ENCODE measurements at places on chromosomes 16 and 17.

DNA sequence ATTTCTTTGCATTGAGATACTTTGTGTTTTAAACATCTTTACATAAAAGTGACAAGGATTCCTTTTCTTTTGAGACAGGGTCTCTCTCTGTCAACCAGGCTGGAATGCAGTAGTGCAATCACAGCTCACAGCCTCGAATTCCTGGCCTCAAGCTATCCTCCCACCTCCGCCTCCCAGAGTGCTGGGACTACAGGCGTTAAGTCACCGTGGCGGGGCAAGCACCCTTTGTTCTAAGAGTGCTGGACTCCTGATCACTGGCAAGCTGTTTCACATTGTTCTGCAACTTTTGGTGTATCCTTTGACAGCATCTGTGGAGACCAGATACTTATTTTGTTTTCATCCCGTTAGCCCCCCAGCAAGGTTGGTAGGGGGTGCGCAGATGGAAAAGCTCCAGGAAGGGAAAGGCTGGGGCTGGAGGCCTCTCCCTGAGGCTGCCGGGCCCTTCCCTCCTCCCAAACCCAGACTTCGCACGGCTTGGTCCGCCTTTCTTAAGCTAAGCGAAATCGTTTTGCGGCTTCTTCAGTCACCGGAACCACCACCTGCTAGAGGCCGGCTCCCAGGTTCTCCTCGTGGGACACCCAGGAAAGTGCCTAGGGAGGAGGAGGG, 1.1 kb downstream of the ST6GALNAC2 start:
- no peak for DNase-seq

DNA sequence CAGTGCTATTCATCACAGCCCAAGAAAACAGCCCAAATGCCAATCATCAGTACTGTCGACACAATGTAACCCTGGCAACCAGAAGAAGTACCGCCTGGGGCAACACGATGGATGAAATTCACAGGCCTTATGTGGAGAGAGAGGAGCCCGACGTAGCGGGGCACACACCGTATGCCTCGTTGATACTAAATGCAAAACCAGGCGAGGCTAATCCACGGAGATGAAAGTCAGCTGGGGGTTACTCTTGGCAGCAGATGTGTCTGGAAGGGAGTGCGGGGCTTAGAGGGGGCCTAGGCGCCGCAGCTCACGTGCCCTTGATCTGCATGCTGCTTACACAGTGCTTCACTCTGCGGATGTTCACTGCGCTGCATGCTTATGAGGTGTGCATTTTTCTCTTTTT, 29.8 kb downstream of the ITGAE start:
- no peak for DNase-seq

GRCh38 chr16:56318827-56319140, 106.6 kb downstream of the AMFR start:
- DNase-seq: no peak

DNA sequence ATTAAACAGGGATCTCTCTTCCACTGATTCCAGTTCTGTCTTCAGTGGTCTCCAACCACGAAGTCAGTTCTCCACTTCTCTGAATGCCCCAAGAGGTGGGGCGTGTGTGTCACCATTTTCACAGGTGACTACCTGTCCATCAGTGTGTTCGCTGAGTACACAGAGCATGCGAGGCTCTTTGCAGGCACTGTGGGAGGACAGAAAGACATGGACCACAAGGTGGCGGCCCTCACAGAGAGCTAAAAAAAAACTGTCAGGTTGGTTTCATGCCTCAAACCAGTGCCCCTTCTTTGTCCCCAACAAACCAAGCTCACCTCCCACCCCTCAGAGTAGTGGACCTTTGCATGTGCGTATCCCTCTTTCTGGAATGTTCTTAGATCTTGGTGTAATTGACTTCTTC, 13.8 kb downstream of the EMP2 start:
- DNase-seq: no peak

DNA sequence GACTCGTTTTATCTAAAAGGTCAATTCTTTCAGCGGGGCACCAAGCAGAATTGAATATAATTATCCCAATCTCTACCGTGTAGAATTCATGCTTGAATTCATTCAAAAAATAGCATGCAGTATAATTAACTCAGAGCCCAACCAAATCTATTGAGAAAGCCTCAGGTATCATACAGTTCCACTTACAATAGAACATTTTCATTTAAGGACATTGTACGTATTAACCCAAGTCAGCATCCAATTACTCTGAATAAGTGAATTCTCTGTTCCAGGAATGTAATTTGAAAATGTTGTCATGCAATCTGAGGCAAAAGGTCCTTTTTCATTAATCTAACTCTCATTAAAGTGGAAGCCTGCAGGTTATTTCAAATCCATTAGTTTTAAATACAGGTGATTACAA, 78.5 kb downstream of the SALL1 start:
- DNase-seq: no peak

GRCh38 chr17:8555062-8555461, 75.5 kb downstream of the MYH10 start:
- DNase-seq: no peak

DNA sequence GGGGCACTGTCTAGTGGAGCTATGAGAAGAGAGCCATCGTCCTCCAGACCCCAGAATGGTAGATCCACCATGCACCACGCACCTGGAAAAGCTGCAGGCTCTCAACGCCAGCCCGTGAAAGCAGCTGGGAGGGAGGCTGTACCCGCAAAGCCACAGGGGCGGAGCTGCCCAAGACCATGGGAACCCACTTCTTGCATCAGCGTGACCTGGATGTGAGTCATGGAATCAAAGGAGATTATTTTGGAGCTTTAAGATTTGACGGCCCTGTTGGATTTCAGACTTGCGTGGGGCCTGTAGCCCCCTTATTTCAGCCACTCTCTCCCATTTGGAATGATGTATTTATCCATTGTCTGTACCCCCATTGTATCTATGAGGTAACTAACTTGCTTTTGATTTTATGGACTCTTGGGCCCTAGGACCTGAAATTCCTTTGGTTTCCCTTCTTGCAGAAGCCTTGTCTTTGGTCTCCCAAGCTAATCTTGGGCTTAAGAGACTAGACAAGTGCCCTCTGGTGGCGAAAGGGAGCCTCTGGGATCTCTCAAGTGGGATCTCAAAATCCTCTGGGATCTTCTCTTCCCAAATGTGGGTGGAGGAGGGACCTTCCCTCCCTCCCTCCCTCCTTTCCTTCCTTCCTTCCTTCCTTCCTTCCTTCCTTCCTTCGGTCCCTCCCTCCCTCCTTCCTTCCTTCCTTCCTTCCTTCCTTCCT, 58.2 kb upstream of the HAPSTR1 start:
- DNase-seq: peak; percentile 11

DNA sequence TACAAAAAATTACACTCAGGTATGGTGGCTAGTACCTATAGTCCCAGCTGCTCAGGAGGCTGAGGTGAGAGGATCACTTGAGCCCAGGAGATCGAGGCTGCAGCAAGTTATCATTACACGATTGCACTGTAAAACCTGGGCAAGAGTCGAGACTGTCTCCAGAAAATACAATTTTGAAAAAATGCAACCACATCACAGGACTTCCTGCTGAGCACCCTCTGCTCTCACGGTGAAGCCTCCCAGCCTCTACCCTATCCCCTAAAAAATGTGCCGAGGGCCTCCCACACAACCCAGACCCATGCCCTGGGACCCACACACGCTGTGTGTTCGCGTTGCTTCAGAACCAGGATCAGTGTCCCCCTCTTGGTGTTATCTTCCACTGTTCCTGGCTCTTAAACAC, 236.1 kb downstream of the CPPED1 start:
- DNase-seq: no peak

GRCh38 chr16:68075980-68076379, 9.2 kb upstream of the NFATC3 start:
- no peak for DNase-seq

DNA sequence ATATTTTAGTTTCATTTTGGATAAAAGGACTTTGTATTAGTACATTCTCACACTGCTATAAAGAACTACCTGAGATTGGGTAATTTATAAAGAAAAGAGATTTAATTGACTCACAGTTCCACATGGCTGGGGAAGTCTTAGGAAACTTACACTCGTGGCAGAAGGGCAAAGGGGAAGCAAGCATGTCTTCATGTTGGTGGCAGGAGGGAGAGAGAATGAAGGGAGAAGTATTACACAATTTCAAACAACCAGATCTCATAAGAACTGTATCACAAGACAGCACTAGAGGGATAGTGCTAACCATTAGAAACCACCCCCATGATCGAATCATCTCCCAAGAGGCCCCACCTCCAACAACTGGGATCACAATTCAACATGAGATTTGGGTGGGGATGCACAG, 142.9 kb downstream of the USP31 start:
- DNase-seq: no peak

- DNase-seq: no peak
Measured at GRCh38 chr17:332558-333322, 19.9 kb downstream of the RPH3AL start.

DNA sequence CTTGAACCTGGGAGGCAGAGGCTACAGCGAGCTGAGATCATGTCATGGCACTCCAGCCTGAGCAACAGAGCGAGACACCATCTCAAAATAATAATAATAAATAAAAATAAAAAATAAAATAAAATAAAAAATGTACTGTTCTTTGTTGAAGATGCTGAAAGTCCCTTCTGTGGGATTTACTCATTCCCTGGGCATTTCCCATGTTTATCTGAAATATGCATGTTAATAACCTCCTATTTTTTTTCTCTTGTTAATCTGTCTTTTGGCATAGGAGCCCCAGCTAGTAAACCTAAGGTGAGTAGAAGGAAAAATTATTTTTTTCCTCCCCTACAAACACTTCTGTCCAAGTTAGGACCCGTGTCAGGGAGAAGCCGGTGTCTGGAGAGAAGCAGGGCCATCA, 34.4 kb downstream of the TMEM92 start:
- DNase-seq: no peak

DNA sequence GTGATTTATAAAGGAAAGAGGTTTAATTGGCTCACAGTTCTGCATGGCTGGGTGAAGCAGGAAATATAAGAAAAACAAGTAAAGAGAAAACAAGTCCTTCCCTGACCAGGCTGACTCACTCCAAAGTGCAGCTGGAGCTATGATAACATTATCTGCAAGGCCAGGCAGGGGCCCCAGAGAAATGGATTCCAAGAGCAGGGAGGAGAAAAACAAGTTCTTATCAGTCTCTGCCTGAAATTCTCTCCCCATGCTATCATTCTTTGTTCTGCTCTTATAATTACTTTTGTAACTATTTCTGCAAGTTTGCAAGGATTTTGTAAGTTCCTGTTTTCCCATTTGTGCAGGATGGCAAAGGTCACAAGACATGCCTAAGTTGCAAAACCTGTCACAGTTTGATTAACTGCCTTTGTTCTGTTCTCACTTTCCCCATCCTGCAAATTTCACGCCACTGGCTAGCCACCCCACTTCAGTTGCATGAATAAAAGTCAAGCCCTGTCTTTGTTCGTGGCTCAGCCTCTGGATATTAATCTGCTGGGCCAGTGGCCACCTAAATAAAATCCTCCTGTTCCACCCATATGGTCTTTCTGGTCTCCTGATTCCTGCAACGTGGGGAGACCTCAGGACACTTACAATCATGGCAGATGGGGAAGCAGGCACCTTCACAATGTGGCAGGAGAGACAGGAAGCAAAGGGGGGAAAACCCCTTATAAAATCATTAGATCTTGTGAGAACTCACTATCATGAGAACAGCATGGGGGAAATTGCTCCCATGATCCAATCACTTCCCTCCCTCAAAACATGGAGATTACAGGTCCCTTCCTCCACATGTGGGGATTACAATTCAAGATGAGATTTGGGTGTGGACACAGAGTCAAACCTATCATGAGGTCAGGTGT, 13.1 kb downstream of the ABCA9 start:
- DNase-seq: no peak

- DNase-seq: no peak
Measured at GRCh38 chr17:57868007-57868909, 18.4 kb upstream of the MRPS23 start.

DNA sequence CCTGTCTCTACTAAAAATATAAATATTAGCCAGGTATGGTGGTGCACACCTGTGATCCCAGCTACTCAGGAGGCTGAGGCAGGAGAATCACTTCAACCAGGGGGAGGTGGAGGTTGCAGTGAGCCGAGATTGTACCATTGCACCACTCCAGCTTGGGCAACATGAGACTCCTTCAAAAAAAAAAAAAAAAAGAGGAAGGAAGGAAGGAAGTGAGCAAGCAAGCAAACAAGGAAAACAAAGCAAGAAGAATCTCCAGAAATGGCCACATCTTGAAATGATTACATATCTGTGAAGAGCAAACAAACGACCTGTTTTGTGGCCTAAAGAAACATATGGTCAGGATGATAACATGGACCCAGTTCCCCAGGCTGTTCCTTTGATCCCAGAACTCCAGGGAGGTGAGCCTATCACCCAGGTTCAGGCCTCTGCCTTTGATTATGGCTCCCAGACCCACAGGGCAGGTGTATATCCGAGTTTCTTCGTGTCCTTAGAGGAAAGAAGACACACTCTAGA, 8.9 kb downstream of the ACOX1 start:
- DNase-seq: no peak

- no peak for DNase-seq
Measured at GRCh38 chr16:85239239-85239638, 127.0 kb upstream of the CIBAR2 start.

DNA sequence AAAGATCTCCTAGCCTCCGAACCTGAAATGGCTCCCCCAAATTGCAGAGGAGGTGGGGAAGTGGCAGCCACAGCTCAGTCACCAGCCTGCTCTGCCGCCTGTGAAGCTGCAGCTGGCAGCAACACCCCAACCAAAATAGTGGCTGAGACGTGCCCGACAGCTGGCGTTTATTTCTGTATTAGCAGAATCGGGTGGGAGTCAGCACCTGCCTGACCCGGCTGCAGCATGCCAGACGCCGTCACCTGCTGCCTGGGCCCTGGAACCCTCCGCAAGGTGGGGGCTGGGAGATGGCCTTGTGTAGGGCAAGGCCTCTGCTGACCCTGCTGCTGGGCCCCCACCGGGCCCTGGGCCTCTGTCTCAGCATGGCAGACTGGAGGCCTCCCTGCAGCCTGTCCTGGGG, 17.5 kb upstream of the PABPN1L start:
- DNase-seq: no peak

DNA sequence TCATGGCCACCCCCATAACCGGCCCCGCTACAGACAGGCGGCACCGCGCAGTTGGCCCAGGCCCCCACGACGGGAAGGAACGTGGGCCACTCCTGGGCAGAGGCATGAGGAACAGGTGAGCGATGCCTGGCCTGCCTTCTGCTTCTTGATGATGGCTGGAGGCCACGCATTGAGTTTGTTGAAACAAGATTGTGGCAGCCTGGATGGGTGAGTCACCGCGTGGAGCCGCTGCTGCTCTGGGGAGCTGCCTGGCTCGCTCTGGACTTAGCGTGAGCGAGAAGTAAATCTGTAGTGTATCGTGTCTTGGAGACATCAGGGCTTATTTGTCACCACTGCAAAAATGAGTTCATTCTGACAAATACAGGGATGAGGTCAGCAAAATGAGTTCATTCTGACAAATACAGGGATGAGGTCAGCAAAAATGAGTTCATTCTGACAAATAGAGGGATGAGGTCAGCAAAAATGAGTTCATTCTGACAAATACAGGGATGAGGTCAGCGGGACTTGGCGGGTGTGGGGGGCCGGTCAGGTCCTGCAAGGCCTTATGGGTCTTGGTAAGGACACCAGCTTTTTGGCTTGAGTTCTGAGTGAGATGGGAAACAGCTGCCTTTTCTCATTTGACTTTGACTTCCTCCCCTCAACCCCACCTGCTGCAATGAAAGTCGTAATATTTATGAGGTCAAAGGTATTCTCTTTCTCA, 93.0 kb downstream of the SEC14L1 start:
- no peak for DNase-seq

- no peak for DNase-seq
Measured at GRCh38 chr17:62024866-62025265, 40.2 kb downstream of the MED13 start.

- no peak for DNase-seq
Measured at GRCh38 chr17:36608794-36609497, 7.6 kb downstream of the MRM1 start.

Data from activated CD4-positive, alpha-beta T cell treated with anti-CD3 and anti-CD28 coated beads for 4 hours (primary cell).